Stimulated activated CD8-positive, alpha-beta memory T cell treated with anti-CD3 and anti-CD28 coated beads, Interleukin-15, amount 100 ng/mL, for 24 hours (primary cell): ENCODE measurements at places on chromosomes 12 and 14.

DNA sequence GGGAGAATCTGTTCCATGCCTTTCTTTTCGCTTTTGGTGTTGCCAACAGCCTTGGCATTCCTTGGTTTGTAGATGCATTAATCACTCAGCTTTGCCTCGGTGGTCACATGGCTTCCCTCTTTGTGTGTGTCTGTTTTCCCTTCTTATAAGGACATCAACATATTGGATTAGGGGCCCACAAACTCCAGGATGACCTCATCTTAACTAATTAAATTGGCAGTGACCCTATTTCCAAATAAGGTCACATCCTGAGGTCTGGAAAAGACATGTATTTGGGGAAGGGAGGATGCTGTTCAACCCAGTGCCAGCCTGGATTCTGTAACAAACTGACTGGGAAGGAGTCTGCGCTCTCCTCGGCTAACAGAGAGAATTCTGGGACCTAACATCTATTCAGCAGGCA lies 365.7 kb upstream of the FKBP4 start:
- DNase-seq, result no peak

DNA sequence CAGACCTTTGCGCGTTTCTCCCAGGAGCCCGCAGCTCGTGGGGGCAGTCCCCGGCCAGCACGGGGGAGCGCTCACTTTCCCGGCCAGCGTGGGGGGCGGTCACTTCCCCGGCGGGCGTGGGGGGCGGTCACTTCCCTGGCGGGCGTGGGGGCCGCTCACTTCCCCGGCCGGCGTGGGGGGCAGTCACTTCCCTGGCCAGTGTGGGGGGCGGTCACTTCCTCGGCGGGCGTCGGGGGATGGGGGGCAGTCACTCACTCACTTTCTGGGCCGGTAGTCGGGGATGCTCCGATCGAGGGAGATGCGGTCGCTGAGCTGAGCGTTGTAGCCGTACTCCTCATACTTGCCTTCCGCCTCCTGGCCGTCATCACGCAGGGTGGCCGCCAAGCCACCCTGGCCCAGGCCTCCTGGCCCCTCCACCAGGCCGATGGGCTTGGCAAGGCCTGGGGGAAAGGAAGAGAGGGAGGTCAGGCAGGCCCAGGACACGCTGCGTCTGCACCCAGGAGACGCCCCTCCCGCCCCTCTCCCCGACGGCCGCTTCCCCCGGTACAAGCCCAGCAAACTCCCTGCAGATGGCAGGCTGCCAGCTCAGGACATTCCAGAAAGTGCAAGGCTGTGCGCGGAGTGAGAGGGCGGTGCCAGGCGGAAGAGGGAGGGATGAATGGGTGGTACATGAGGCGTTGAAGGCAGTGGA lies 43.3 kb downstream of the GALNT9 start:
- DNase-seq, result no peak

- DNase-seq, result no peak
Observed at GRCh38 chr14:61547186-61548069, 147.9 kb upstream of the HIF1A start.

DNA sequence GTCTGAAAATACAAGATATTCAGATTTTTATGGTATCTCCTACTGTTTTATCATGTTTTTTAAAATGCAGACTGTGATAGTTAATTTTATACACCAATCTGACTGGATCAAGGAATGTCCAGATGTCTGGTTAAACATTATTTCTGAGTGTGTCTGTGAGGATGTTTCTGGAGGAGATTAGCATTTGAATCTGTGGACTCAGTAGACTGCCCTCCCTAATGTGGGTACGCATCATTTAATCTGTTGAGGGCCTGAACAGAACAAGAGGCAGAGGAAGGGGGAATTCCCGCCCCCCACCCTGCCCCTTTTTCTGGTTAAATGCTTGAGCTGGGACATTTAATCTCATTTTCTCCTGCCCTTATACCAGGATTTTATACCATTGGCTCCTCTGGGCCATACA lies 72.1 kb downstream of the AVPR1A start:
- no peak for DNase-seq

DNA sequence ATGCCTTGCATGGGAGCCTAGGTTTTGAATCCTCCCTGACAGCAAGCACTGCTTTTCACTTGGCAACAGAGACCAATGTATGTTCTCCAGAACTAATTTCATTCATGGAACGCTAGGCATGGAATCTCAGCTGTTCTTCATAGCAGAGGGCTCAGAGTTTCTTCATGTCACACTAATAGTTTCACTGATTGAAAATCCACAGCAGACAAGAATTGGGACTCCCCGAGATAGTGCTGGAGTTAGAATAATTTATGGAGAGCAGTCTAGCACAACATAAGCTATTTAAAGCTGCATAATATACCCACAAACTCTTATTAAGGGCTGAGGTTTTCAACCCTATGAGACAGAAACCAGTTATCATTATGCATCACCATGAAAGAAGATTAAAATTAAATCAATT lies 342.5 kb downstream of the TMEM132D start:
- no peak for DNase-seq

DNA sequence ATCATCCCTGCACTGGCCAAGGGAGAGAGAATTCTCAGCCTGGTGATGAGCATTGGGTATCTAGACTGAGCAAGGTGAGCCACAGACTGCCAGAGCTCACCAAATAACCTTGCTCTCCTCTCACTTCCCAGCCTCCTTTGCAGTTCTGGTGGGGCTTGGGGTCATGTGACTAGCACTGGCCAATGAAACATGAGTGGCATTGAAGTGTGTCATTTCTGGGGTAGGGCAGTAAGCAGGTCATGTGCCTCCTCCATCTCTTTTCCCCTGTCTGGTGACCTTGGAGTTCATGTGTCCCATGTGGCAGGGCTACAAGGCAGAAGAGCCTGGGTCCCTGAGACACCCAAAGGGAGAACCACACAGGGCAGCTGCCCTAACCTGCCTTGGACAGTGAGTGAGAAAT lies 3.6 kb upstream of the KRT72 start:
- DNase-seq, result no peak

DNA sequence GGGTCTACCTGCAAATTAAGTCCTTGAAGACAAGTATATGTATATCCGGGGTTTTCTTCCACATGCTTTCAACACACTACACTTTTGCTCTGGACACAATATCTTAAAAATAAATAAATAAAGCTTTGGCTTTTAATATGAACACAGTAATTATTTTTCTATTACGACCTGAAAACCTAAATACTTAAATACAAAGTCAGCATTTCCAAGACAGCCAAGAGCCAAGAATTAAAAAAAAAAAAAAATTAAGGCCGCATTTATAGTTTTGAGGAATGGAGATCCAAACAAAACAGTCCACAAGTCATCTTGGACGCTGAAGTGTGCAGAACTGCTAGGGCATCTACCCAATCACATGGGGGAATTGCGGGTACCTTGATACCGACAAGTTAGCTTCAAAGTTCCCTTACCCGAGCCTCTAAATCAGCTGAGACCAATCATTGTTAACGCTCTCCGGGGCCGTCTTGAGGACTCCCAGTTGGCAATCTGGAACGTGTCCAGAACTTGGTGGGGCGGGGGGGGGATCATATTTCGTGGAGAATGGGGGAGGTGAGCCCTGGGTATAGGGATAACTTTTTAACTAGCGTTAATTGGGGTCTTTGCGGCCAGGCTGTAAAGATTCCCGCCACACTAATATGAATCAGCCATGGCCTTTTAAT lies 731 bp upstream of the PCNX4 start:
- DNase-seq, result no peak

DNA sequence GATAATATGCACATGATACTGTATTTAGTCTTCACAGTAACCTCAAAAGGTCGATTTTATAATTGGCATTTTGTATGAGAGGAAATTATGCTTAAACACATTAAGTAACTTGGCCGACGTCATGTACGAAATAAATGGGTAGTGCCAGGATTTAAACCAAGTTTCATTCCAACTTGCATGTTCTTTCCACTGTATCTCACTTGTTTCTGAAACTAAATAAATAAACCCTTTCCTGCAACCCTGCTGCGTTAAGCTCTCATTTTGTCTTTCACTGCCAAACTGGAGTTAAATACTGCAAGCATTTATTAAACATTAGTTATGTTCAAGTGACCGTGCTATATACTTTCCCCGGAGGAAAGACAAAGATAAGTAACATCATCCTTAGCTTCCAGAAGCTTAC lies 293.9 kb upstream of the PRKD1 start:
- DNase-seq, result no peak

DNA sequence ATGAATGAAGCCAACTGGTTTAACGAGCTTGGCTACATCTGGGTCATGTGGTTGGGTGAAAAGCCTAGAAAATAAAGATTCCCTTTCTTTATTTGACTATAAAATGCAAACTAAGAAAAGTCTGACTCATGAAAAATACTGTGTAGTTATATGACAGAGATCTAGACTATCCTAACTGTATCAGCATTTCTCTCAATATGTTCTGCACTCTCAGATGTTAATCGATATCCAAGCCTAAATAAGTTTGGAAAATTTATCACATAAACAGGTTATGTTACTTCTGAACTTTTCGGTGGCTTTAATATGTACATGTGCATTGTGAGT lies 133.1 kb downstream of the DAAM1 start:
- DNase-seq, result no peak

DNA sequence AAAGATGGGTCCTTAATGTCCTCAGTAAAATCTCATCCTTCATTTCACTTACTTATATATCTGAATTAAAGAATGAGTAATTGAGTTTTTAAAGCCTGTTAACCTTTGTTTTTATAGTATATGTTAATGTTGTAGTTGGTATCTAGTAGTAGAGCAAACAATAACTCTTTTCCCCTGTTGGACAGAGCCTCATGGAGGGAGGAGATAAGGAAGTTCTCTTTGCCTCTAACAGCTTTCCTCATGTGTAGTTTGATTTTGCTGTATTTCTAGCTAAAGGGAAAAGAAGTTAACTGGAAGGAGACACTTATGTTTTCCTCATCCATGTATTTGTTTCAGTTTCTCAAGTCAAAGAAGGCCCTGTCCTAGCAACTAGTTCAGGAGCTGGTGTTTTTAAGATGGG lies 55.3 kb downstream of the RAD52 start:
- DNase-seq, result no peak

DNA sequence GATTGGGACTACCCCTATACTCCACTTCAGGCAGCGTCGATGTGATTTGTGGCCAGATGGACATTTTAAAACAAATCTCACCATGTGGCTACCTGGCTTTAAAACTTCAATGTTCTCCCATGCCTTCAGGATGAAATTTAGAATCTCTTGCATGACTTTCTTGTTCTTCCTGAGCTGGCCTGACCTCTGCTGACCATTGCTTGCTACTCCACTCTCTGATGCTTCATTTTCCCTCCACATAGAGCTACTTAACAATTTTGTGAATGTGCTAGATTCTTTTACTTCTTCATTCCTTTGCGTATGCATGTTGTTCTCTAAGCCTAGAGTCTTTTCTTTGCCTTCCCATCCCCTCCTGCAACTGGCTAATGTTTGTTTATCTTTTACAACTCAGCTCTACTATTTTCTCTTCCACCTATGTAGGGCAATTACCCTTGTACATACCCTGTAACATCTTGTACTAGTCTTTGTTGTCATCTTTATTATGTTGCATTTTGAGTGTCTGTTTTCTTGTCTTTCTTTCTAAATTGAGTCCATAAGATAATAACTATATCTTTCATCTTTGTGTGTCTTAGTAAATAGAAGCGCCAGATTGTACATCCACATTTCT lies 41.2 kb downstream of the YLPM1 start:
- no peak for DNase-seq

- DNase-seq, result no peak
Observed at GRCh38 chr12:105476616-105477015, 146.1 kb downstream of the C12orf75 start.

DNA sequence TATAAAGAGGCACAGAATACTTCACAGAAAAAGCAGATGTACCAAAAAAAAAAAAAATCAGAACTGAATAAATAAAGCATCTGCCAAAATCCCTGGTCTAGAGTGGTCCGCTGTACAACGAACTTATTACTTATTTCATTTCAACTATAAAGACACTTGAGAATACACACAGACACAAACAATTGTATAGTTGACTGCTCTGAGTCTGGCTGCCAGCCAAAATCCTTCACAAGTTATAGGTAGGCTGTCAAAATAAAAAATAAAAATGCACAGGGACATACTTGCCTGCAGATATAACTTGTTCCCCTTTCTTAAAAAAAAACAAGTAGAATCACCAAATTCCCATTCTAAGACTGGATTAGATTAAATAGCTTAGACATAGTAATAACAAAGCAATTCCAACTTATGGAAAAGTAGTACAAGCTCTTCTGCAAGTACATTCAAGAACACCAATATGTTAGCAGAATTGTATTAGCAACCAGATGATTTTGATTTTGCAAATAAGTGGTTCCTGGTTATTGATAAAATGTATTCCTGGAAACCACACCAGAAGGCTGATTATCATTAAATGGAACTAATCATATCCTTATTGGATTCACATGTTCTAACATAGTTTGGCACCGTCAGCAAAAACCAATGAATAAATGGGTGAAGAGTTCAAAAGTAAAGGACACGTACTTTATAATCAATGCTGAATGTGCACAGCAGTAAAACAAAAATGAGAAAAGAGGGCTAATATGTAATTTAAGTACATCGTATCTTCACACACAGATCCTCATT lies 248.5 kb downstream of the NELL2 start:
- DNase-seq, result no peak

- no peak for DNase-seq
Observed at GRCh38 chr12:4153343-4153892, 120.1 kb upstream of the CCND2 start.

DNA sequence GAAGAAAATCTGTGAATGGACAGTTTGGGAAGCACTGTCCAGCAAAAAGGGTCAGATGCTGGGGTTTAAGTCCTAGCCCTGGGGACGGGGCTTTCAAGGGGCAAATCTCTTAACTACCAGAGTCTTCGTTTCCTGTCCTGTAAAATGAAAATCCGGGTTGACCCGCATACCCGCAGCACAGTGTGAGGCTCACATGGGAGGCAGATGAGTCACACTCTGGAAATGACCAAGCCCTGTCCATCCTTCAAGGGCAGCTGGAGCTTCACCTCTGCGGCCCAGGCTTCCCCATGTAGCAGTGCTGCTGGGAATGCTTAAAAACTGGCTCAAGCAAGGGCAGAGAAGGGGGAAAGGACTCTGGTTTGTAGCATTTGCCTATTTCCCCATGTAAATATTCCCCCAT lies 19.0 kb downstream of the FAM181A start:
- no peak for DNase-seq

- no peak for DNase-seq
Observed at GRCh38 chr12:89486264-89486663, 38.3 kb downstream of the GALNT4 start.

- DNase-seq, result no peak
Observed at GRCh38 chr12:98373025-98373554, 142.3 kb upstream of the TMPO start.
